ENCODE measurements at places on chromosomes 1 and 21.

DNA sequence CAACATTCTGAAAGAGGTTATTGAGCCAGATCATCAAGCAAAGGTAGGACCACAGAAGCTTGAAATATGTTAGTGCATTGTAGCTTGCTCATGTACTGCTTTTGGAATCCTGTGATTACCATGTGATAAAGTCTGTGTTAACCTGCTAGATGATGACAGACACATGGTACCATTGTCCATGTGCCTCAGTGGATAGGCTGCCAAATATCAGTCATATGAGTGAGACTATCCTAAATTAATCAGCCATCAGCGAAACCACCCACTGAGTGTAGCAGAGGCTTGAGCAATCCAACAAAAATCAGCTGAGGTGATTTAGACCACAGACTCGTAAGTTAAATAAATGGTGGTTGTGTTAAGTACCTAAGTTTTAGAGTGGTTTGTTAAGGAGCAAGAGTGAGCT, 32.7 kb upstream of the CRB1 start:
- DNase-seq, result no peak

- DNase-seq, result no peak
Measured at GRCh38 chr1:207833381-207833780, 77.5 kb downstream of the CD34 start.

GRCh38 chr1:39003794-39004193, 12.7 kb downstream of the AKIRIN1 start:
- no peak for DNase-seq

GRCh38 chr1:63628607-63629006, 35.4 kb downstream of the PGM1 start:
- no peak for DNase-seq

DNA sequence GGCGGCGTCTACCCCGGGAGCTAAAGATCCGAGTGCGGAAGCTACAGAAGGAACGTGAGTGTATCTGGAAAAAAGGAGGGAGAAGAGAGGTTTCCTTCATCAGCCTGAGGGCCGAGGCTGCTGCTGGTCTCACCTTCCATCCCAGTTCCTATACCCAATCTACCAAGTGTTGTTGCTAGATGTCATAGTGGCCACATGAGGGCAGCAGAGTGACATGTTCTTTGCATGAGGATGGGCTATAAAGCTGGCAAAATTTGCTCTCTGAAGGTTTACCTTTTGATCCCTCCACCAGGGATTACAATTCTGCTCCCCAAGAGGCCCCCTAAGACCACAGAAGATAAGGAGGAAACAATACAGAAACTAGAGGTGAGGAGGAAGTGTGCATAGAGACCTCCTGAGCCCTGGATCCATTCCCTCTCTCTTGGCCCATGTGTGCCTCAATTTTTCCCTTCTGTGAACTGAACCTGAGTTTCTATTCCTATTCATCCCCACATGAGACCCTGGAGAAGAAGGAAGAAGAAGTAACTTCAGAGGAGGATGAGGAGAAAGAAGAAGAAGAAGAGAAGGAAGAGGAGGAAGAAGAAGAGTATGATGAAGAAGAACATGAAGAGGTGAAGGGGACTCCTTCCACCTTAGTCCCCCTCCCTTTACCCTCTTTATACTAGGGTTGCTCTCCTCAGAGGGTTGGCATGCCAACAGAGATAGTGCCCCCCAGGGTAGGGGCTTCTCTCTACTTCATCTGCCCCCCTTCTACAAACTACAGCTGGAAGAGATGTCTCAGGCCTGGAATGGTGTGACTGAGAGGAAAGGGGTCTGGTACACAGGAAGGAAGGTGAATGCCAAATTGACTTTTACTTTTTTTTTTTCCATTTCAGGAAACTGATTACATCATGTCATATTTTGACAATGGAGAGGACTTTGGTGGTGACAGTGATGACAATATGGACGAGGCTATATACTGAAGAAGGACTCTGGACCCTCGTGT, 13.3 kb downstream of the POLR3GL start:
- DNase-seq, result peak; percentile 84

- no peak for DNase-seq
Measured at GRCh38 chr1:234398849-234399381, 25.7 kb downstream of the COA6 start.

DNA sequence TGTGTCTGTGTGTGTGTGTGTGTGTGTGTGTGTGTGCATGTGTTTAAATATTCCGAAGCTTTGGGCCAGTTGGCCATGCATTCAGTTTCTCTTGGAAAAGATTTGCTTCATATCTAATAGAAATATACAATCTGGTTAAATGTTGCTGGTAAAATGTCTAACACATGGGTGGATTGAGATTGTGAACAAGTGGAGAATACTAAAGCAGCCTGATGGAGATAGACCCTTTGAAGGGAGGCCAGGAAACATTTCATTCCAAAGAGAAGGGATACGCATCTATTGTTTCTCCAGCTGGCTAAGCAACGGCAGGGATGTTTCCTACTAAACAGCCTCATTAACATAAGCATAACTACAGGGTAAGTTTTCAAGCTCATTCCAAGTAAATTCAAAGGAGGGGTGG, 257.5 kb upstream of the PTBP2 start:
- no peak for DNase-seq

GRCh38 chr1:85365851-85366250, 89.4 kb upstream of the BCL10 start:
- DNase-seq, result no peak

GRCh38 chr1:14881775-14882672, 271.5 kb upstream of the TMEM51 start:
- DNase-seq, result no peak

GRCh38 chr1:154614901-154615300, 6.9 kb upstream of the ADAR start:
- no peak for DNase-seq

- no peak for DNase-seq
Measured at GRCh38 chr1:8256321-8256720, 61.6 kb upstream of the SLC45A1 start.
